ENCODE measurements at places on chromosomes 6 and 20.

- DNase-seq, result no peak
Measured at GRCh38 chr6:44560458-44561059, 173.1 kb downstream of the CDC5L start.

- peak; percentile 7 for DNase-seq
Measured at GRCh38 chr6:169963581-169964297, 212.3 kb downstream of the ERMARD start.

DNA sequence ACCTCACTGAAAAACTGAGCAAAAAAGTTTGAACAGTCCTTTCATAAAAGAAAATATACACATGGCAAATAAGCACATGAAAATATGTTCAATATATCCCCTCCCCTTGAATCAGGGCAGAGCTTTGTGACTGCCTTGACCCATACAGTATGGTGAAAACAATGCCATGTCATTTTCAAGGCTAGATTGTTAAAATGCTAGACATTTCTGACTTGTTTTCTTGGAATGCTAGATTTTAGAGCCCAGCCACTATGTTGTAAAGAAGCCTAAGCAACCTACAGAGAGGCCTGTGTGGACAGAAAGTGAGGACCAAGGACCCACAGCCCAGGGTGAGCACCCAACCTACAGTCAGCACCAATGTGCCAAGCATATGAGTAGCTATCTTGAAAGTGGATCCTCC is 17.1 kb upstream of the ASF1A start:
- no peak for DNase-seq

DNA sequence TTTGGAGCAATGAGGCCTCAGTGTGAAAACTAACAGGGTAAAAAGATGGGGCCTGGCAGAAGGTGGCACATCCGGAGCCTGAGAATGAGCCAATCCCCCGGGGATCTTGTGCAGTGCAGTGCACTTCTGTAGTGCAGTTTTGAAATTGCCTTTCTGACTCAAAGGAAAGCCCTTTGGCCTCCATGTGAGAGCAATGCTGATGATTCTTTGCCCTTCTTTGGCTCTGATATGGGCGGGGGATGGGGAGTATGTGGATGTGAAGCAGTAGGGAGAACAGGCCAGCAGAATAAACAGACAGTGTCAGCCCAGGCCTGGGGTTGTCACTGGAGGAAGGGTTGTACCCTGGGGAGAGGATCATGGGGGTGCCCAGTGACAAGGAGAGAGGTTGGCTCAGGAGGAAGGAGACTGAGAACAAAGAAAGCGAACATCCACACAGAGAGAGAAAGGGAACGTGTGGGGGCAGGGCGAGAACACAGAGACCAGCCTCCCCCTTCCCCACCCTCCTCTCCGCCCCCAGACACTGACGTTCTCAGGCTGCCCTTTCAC is 351.2 kb downstream of the CDC5L start:
- peak; percentile 96 for DNase-seq

- DNase-seq, result no peak
Measured at GRCh38 chr6:112600168-112600567, 253.0 kb downstream of the RFPL4B start.
